RPMI7951 (cell line): ENCODE measurements at places on chromosomes 6 and 20. TPM values are rescaled to one million over a fixed set of nuclear protein-coding genes. Genes with fewer than 3 reads are reported as not detected.

GRCh38 chr6:168876956-168877355, 376.7 kb downstream of the THBS2 start:
- no peak for DNase-seq

COL11A2 gene
- 0.12 TPM in 1 of 2 replicates, not detected in the other for total RNA-seq

DNA sequence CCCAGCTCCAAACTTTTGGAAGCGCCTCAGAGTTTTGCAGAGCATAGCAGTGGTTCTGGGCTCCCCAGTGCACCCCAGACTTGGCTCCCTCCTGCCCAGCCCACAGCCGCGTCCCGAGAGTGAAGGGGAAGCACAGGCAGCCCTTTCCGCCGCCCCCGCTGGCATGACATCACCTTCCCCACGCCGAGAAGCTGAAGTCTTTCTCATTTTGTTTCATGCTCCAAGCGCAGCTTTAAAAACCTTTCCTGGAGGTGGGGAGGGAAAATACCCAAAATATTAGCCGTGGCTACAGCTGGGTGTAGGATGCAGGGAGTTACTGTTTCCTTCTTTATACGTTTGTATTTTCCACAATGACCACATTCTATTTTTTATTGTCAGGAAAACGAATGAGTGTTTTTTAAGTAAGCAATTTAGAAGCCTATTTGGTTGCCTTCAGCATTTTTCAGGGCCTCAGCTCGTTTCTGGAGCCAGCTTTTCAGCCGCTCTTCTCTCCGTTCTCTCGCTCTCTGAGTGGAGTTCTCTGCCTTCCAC, 72.9 kb downstream of the SNX5 start:
- no peak for DNase-seq

SNAP91 gene
- not detected in 2 replicates for total RNA-seq

DNA sequence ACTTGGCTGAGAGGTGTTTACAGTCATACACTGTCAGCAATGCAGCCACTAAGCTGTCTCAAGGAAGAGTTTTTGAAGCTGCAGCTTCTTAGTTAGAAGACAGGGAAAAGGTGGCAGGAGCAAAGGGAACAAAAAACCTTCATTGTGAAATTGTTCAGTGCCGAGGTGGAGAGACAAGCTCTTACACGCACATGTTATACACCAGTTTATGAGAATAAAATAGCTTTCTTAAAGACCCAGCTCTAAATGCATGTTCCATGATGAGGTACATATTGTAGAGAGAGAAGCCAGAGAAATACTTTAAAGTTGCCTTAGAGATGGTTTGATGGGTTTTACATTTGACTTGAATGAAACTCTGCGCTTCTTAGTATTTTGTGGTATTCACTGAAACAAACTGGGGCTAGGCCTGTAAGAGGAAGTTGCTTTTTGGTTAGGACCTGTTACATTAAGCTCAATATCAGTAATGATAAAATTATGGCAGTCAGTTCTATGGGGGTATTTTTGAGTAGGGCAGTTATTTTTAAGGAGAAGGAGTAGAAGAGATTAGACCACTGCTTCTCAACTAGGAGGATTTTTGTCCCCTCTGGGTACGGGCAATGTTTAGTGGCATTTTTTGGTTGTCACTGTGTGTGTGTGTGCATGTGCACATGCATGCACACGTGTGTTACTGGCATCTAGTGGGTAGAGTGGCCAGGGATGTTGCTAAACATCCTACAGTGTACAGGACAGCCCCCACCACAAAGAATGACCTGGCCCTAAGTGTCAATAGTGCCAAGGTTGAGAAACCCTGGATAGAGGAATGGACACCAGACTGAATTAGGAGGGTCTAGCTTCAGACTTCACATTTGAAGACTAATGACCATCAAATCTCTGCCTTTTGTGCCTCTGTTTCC, 9.8 kb downstream of the NEDD9 start:
- no peak for DNase-seq
